Stimulated activated effector memory CD8-positive, alpha-beta T cell treated with anti-CD3 and anti-CD28 coated beads, Interleukin-12 subunit alpha, Interleukin-12 subunit beta, amount 100 ng/mL, for 72 hours (primary cell): ENCODE measurements at places on chromosomes 6 and 20.

GRCh38 chr6:111720931-111721496 is 115.3 kb upstream of the TRAF3IP2 start:
- DNase-seq = no peak

DNA sequence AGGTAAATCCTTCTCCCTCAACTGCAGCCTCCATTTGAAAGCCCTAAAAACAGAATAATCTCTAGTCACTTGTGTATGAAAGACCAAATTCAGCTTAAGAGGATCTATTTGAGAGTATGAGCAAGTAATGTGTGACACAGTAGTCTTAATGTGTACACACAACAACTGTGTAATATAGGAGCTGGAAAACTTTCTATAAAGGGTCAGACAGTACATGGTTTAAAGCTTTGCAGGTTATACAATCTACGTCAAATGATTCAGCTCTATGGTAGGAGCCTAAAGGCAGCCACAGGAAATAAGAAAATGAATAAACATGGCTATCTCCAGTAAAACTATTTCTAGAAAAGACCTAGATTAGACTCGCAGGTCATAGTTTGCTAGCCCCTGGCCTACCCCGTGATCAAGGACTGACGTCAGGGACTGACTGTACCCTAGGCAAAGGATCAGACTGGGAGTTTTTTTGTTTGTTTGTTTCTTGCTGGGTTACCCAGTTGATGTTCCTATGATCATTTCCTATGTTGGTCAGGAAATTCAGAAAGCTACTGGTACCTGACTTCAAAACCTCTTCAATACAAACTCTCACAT is 39.7 kb downstream of the BTBD9 start:
- no peak for DNase-seq

DNA sequence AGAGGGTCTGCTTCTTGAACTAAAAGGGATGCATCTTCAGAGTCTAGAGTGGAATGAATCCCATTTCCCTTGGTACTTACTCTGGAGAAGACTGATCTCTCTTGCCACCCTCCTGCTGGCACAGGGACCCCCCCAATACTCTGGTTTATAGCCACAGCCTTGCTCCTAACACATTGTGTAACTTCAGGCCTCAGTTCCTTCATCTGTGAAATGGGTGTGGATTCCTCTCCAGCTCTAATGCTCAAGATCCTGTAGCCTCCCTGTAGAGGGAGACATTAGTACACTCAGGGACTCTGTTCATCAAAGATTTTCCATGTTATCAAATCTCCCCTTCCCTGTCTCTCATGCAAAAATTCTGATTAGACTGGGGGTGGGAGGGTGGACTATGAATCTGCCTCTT is 315.7 kb upstream of the MOCS1 start:
- no peak for DNase-seq

- no peak for DNase-seq
Observed at GRCh38 chr20:37276494-37277252, 12.8 kb upstream of the MANBAL start.

- DNase-seq = no peak
Observed at GRCh38 chr20:3813848-3814581, 6.3 kb upstream of the AP5S1 start.

- no peak for DNase-seq
Observed at GRCh38 chr6:157688960-157689599, 134.0 kb upstream of the SNX9 start.

DNA sequence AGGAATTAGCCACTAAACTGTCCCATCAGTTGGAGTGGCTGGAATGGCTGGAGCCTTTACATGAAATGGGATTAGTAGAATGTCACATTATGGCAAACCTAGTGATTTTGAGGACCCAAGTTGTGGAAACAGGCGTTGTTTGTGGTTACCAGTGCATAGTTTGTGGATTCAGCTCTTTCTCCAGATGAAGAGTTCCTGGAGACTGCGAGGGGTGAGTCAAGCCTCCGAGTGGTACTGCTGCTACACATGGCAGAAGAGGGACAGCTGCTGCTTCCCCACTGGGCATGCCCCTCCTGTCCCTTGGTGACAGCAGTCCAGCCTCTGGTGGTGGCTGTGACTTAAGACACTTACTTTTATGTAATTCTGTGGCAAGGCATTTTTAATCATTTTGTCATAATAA is 94.2 kb upstream of the SCP2D1 start:
- DNase-seq = no peak

GRCh38 chr20:14445310-14445709 is 107.9 kb upstream of the FLRT3 start:
- DNase-seq = no peak

GRCh38 chr6:14520536-14520935 is 403.0 kb downstream of the CD83 start:
- no peak for DNase-seq

DNA sequence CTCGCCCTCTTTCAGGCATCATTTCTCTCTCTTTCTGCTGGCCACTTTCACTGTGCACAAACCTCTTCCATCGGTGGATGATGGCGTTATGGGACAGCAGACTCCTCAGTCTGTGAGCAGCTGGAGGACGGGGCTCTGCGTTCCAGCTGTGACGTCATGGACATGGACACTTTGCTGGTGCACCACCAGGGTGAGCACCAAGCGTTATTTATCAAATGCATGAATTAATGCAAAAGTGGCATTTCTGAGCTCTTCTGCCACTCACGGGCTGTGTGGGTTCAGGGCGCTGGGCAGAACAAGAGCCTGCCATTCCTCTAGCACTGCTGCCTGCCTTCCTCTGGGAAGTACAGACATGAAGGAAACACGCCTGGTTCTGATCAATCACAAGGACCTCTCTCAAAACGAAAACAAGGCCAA is 82.9 kb upstream of the MPC1 start:
- no peak for DNase-seq

DNA sequence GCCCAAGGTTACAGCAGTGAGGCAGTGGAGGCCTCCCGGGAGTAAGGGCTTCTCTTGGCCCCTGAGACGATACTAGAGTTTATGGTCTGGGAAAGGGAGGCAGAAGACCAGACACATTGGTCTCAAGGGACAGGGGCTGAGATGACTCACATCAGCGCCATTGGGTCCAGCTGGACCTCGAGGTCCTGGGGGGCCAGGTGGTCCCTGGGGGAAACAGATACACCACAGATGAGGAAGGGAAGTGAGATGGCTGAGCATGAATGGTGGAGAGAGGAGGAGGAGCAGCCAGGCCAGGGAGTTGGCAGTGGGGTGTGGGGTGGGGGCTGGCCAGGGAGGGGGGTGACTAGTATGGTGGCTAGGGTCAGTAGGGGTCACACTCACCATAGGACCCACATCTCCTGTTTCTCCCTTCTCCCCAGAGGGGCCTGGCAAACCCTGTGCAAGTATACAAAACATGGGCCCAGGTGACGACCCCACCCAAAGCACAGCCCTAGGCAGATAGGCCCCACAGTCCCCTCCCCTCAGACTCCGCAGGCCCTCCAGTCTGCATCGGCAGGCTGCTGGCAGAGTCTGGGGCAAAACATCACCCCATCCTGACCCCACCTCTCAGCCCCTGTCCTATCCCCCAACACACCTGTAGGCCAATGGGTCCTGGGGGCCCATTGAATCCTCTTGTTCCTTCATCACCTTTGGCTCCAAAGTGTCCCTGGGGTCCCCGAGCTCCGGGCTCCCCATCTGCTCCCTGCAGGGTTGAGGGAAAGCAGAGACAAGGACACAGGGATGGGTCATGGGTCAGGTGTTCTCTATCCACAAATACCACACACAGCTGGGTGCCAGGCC is 21.9 kb downstream of the COL11A2 start:
- DNase-seq = no peak

- no peak for DNase-seq
Observed at GRCh38 chr6:33254591-33254990, 17.1 kb downstream of the VPS52 start.

DNA sequence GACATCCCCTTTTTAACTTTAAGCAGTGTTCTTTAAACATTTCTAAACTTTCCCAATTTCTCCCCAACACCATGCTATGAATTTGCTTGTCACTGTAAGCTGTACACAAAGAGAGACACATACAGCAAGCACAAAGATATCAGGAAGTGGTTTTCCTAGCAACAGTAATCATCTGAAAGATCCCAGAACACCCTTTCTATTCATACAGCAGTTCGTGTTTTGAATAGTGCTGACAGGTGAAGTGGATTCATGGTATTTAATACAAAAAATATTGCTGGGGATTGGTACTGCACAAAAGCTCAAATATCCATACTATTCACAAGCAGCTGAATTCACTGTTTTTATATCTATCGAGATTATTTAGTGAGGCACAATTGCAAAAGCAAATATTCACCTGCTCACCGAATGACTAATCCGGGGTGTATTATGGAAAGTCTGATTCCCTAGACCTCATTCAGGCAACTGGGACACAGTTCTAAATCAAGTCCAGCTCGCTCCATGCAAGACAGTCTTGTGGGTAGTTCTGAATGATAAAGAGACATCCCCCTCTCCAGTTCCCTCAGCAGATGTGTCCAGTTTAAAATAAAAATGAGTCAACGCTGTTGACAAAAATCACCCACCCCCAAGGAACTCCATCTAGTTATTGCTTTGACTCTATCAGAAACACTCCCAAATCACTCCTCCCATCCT is 107.1 kb upstream of the TSHZ2 start:
- no peak for DNase-seq
